Uterus (tissue), 4 donors: ENCODE measurements at places on chromosomes 11 and 22. TPM values are rescaled to one million over a fixed set of nuclear protein-coding genes. Genes with fewer than 3 reads are reported as not detected.

DNA sequence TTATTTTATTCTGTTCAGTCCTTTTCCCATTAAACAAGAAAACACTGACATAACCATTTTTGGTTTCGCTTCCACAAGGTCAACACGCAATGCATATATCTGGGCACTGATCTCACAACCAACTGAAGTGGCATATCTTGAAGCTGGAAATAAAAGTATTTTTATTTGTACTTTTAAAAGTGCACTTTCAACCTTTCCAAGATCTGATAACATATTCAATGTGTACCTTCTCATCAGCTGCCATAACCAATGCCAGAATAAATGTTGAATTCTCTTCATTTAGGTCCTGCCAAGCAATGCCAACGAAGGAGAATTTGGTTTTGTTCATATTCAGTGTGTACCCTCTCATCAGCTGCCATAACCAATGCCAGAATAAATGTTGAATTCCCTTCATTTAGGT, 148.9 kb upstream of the CEP126 start:
- no peaks in the 10 kb centered on the region for H3K27me3 ChIP-seq
- H3K36me3 ChIP-seq: no peaks in the 10 kb centered on the region
- no peak overlapping the region for H3K4me3 ChIP-seq
- no peak overlapping the region for H3K27ac ChIP-seq

- H3K36me3 ChIP-seq: no peaks in the 10 kb centered on the region
- H3K27ac ChIP-seq: no peak overlapping the region
- no peak for DNase-seq
- H3K4me3 ChIP-seq: no peak overlapping the region
These were observed 69.9 kb downstream of the BUD13 start for GRCh38 chr11:116702772-116703385.

DNA sequence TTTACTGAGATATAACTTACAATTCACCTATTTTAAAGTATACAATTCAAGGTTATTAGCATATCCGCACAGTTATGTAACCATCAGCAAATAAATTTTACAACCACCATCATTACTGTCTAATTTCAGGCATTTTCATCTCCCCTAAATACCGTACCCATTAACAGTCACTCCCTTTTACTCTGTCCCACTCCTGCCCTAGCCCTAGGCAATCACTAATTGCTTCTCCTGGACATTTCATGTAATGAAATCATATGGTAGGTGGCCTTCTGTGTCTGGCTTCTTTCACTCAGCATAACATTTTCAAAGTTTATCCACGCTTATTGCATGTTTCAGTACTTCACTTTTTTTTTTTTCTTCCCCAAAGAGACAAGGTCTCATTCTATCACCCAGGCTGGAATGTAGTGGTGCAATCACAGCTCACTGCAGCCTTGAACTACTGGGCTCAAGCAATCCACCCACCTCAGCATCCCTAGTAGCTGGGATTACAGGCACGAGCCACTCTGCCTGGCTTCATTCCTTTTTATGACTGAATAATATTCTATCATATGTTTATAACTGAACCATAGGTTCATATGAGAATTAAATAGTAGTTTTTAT, 61.4 kb upstream of the CHRM4 start:
- H3K27me3 ChIP-seq: no peaks in the 10 kb centered on the region
- no peak for DNase-seq
- no peak overlapping the region for H3K4me3 ChIP-seq
- H3K36me3 ChIP-seq: no peaks in the 10 kb centered on the region
- no peak overlapping the region for H3K27ac ChIP-seq

DNA sequence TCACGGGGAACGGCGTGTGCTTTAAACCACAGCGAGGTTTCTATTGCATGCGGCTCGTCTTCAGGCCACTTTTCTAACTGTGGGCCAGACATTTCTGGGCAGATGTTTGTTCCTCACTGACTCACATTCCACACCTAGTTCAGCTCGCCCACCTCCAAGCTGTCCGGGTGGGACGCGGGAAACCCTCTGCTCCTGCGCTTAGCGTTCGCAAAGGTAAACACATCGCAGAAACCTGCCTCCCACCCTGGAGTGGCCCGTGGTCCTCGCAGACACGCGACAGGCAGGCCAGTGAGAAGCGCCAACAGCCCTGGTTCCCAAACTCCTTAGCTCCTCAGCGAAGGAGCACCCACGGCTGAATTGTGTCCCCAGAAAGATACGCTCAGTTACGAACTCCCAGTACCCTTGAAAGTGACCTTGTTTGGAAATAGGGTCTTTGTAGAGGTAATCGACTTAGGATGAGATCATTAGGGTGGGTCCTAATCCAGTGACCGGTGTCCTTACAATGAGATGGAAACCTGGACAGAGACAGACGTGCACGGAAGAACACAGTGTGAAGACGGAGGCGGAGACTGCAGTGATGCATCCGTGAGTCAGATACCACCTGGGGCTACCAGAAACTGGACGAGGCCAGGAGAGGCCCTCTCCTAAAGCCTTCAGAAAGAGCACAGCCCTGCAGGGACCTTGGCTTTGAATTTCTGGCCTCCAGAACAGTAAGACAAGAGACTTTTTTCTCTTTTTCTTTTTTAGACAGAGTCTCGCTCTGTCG, 82.7 kb downstream of the CELSR1 start:
- no peak overlapping the region for H3K4me3 ChIP-seq
- no peak overlapping the region for H3K27ac ChIP-seq
- H3K4me1 ChIP-seq: no peaks in the 10 kb centered on the region
- no peak for DNase-seq
- H3K36me3 ChIP-seq: no peaks in the 10 kb centered on the region

DNA sequence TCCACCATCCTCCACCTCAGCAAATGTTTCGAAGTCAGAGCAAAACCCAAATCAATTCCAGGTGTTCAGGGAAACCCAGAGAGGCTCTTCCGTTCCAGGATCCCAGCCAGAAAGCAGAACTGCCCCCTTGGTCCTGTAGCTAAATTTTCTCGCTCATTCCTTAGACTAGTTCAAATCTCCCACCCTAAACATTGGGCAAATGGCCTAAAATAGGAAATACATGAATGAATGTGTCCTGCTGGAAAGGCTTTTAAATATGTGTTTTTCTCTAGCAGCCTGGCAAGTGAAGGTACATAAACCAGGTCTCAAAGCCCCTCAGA, 89.6 kb downstream of the ETS1 start:
- H3K27me3 ChIP-seq: no peaks in the 10 kb centered on the region
- peak overlapping the region; percentile 5 for H3K4me3 ChIP-seq
- H3K4me1 ChIP-seq: peaks cover 14% of the 10 kb centered on the region

GRCh38 chr11:2891326-2892214, 6.0 kb upstream of the CDKN1C start:
- H3K4me3 ChIP-seq: peak overlapping the region; percentile 32
- no peaks in the 10 kb centered on the region for H3K36me3 ChIP-seq
- peak; percentile 76 for DNase-seq
- peak overlapping the region; percentile 90 for H3K27ac ChIP-seq
- H3K4me1 ChIP-seq: peaks cover 15% of the 10 kb centered on the region

GRCh38 chr11:72491001-72491400, 56.7 kb upstream of the CLPB start:
- H3K4me3 ChIP-seq: no peak overlapping the region
- peaks cover 7% of the 10 kb centered on the region for H3K27me3 ChIP-seq
- H3K4me1 ChIP-seq: no peaks in the 10 kb centered on the region
- no peak for DNase-seq
- H3K27ac ChIP-seq: no peak overlapping the region

- H3K27me3 ChIP-seq: no peaks in the 10 kb centered on the region
- no peaks in the 10 kb centered on the region for H3K4me1 ChIP-seq
- no peak for DNase-seq
- no peak overlapping the region for H3K27ac ChIP-seq
- no peak overlapping the region for H3K4me3 ChIP-seq
These were observed 11.3 kb downstream of the OSBP2 start for GRCh38 chr22:30705710-30706651.

- H3K4me3 ChIP-seq: no peak overlapping the region
- H3K4me1 ChIP-seq: no peaks in the 10 kb centered on the region
- H3K27ac ChIP-seq: no peak overlapping the region
- peaks cover 10% of the 10 kb centered on the region for H3K27me3 ChIP-seq
- DNase-seq: no peak
- H3K36me3 ChIP-seq: no peaks in the 10 kb centered on the region
These were observed 3.7 kb downstream of the KCNK4 start for GRCh38 chr11:64294774-64295173.

DNA sequence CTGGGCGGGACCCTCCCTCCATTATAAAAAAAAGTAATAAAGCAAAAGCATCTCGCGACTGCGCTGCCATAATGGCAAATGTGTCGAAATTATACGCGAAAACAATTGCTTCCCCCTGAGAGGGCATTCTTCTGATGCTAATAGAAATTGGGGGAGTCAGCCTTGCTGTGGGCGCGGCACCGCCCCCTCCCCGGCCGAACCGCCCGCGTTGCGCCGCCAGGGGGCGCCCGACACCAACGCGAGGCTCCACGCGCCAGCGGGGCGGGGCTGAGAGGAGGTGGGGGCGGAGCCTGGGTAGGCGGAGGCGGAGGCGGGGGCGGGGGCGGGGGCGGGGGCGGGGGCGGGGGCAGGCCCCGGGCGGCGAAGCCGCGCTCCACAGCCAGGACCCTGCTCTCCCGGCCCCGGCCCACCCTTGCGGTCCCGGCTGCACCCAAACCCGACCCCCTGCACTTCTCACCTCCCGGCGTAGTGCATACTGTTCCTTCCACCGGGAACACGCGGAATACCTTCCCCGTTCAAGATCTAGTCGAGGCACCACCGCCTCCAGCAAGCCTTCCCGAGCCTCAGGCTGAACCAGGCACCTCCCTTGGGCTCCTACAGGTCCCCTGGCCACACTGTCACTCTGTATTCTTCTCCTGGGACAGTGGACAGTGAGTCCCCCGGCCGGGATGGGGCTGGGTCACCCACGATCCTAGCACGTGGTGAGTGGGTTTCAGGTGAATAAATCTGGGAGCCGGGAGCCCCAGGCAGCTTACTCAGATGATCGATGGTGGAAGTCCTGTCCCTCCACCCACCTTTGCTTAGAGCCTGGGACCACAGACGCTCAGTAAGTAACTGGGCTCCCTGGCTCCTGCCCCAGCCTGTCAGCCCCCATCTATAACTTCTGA, 15.5 kb upstream of the UPK3A start:
- H3K27me3 ChIP-seq: no peaks in the 10 kb centered on the region
- H3K36me3 ChIP-seq: no peaks in the 10 kb centered on the region
- no peaks in the 10 kb centered on the region for H3K4me1 ChIP-seq
- peak overlapping the region; percentile 40 for H3K27ac ChIP-seq

DNA sequence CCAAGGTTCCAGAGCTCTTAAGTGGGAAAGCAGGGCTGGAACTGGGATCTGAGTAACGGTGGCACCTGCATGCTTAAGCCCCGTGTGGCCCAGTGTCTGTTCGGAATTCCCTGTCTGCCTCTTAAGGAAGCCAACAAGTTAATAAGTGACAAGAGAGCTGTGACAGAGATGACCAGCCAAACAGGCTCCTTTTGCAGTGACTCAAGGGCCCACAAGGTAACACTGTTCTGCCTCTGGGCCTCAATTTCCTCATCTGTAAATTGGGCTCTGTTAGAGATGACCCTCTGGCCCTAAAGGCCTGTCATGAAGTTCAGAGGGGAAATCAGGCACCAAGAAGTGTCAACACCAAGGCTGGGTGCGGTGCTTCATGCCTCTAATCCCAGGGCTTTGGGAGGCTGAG, 18.6 kb downstream of the USH1C start:
- H3K4me1 ChIP-seq: no peaks in the 10 kb centered on the region
- no peak for DNase-seq
- H3K27me3 ChIP-seq: no peaks in the 10 kb centered on the region
- H3K36me3 ChIP-seq: no peaks in the 10 kb centered on the region
- H3K27ac ChIP-seq: no peak overlapping the region

- H3K4me1 ChIP-seq: peaks cover 28% of the 10 kb centered on the region
- H3K27me3 ChIP-seq: no peaks in the 10 kb centered on the region
- no peak overlapping the region for H3K4me3 ChIP-seq
- no peaks in the 10 kb centered on the region for H3K36me3 ChIP-seq
These were observed 17.6 kb downstream of the DAGLA start for GRCh38 chr11:61697764-61698163.

DNA sequence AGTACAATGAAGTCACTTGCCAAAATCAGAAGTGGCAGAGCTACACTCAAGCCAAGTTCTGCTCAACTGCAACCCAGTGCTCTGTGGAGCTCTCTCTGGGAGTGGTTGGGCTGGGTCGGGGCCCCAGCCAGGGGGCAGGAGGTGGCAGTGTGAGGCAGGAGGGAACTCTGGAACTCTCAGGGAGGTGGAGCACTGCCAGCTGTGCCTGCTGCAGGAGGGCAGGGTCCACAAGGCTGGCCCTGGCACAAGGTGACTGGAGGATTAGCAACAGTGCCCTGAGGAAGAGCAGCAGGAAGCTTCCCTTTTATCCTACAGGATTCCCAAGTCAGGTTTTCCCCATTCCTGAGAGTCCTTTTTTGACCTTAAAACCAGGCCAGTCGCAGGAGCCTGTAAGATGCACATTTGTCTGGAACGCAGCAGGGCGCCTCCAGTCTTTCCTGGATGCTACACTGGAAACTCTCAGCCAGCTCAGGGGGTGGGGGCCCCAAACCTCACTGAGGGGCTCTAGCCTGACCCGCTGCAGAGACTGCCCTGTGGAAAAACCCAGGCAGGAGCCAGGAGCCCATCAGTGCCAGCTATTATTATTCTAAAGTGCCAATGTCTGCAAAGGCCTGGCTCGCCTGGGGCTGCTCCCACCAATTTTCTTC, 31.8 kb downstream of the DKK3 start:
- H3K4me3 ChIP-seq: no peak overlapping the region
- H3K27ac ChIP-seq: peak overlapping the region; percentile 76
- DNase-seq: no peak
- H3K36me3 ChIP-seq: no peaks in the 10 kb centered on the region

GRCh38 chr11:15651816-15652215, 537.1 kb downstream of the INSC start:
- DNase-seq: no peak
- peak overlapping the region; percentile 58 for H3K27ac ChIP-seq
- no peaks in the 10 kb centered on the region for H3K27me3 ChIP-seq
- H3K36me3 ChIP-seq: no peaks in the 10 kb centered on the region

- H3K4me3 ChIP-seq: no peak overlapping the region
- H3K36me3 ChIP-seq: no peaks in the 10 kb centered on the region
- peaks cover 6% of the 10 kb centered on the region for H3K4me1 ChIP-seq
These were observed 9.2 kb upstream of the POLDIP3 start for GRCh38 chr22:42623756-42624441.

GRCh38 chr11:64173616-64174355, 7.9 kb upstream of the MACROD1 start:
- no peak for DNase-seq
- H3K4me3 ChIP-seq: no peak overlapping the region
- no peaks in the 10 kb centered on the region for H3K4me1 ChIP-seq
- no peak overlapping the region for H3K27ac ChIP-seq

- no peak overlapping the region for H3K27ac ChIP-seq
- no peaks in the 10 kb centered on the region for H3K36me3 ChIP-seq
- no peaks in the 10 kb centered on the region for H3K27me3 ChIP-seq
These were observed 310.8 kb upstream of the PITPNB start for GRCh38 chr22:28229566-28230485.

- peak overlapping the region; percentile 96 for H3K4me3 ChIP-seq
- no peaks in the 10 kb centered on the region for H3K27me3 ChIP-seq
- peak; percentile 67 for DNase-seq
- H3K4me1 ChIP-seq: no peaks in the 10 kb centered on the region
- H3K27ac ChIP-seq: peak overlapping the region; percentile 93
These were observed 403 bp upstream of the SBF2 start for GRCh38 chr11:10294290-10294953.

The PPME1 gene
- 42.4 TPM for total RNA-seq

The SMTNL1 gene
- not detected for total RNA-seq

The PGA3 gene
- total RNA-seq: 4.4 TPM

The KRTAP5-9 gene
- not detected for total RNA-seq

The NOL12 gene
- total RNA-seq: 15.7 TPM

The VWCE gene
- 0.51 TPM for total RNA-seq

The CARD18 gene
- not detected for total RNA-seq
